ENCODE measurements at places on chromosomes 6 and 20.

DNA sequence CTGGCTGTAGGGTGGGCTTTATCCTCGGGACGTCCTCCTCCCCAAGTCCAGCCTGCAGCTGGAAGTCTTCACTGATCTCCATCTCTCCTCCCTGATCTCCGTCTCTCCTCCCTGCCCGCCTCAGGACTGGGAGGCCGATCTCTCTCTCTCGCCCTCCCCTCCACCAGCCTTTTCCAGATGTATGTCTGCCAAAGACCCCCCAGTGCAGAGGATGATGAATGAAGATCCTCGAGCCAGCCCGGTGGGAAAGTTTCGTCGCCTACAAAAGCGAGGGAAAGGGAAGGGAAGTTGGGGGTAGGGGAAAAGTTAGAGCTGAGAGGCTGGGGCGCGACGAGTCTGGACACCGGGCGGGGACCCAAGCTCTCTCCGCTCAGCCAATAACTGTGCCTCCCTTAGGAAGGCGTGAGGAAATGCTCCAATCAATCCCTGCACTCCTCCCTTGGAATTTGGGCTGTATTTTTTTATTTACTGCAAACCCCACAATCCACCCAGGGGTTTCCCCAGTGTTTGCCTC is 595 bp upstream of the SRF start:
- no peak for DNase-seq

DNA sequence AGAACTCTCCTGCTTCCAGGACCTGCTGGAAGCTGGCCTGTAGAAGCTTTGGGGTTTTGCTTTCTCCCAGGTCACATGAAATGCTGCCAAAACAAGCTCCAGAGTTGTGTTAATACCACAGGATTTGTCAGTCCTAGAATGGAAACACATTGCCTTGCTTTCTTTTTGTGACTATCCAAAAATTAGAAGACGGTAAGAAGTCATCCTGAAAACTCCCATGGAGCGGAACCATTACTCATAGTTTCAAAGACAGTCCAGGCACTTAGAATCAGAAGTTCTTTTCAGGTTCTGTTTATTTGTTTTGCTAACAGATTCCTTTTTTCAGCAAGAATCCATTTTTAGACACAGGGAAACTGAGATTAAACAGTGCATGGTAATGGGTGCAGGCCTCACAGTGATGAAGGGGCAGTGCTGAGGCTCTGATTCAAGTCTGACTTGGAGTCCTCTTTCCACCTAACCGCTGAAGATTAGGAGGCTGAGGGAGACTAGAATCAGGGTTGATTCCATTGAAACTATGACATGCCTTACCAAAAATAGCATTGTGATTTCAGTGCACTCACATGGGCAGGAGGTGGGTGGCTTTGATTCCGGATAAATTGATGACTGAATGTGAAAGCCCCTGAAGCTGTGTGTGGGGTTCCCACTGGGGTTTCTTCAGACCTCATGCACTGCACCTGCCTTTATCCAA is 72.2 kb upstream of the NAA20 start:
- DNase-seq = no peak

DNA sequence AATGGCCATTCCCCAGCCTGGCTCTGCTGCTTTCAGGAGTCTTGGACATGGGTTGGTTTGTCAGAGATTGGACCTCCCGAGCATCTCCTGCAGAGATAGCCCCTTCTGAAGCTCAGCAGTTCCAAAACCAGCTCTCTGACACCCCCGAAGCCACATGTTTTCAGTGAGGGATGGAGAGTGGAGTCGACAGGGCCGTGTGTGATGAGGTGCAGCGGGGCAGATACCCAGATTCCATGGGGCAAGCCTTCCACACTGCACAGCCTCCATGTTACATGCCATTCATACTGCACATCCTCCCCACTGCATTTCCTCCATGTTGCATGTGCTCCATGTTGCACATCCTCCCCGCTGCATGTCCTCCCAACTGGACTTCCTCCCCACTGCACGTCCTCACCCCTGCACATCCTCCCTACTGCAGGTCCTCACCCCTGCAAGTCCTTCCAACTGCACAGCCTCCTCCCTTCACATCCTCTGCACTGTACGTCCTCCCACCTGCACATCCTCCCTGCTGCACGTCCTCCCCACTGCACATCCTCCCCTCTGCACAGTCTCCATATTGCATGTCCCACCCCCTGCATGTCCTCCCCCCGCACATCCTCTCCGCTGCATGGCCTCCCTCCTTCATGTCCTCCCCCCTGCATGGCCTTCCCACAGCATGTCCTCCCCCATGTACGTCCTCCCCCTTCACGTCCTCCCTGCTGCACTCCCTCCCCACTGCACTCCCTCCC is 112.2 kb downstream of the SYNDIG1 start:
- DNase-seq = no peak

- no peak for DNase-seq
Observed at GRCh38 chr6:161407581-161407980, 133.7 kb upstream of the AGPAT4 start.

- no peak for DNase-seq
Observed at GRCh38 chr6:70520575-70520974, 46.2 kb upstream of the SDHAF4 start.

DNA sequence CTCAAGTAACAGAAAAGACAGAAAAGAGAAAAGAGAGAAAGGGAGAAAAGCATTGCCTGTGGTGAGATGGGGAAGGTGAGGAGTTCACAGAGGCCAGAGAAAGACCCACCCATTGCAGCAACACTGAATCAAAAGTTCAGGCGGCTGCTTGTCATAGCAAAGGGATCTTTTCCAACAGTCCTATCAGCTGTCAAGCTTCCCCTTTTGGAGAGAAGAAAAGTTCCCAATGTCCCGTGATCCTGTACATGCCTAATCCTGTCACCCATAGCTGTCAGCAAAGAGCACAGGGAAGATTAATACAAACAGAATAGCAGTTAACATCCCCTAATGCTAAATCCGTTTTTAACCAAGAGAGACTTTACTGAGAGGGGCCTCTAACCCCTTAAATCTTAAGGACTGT is 8.9 kb upstream of the TRIM38 start:
- no peak for DNase-seq

- DNase-seq = no peak
Observed at GRCh38 chr20:51469578-51470498, 72.7 kb downstream of the NFATC2 start.

GRCh38 chr6:158972241-158973233 is 27.5 kb downstream of the RSPH3 start:
- DNase-seq = no peak

DNA sequence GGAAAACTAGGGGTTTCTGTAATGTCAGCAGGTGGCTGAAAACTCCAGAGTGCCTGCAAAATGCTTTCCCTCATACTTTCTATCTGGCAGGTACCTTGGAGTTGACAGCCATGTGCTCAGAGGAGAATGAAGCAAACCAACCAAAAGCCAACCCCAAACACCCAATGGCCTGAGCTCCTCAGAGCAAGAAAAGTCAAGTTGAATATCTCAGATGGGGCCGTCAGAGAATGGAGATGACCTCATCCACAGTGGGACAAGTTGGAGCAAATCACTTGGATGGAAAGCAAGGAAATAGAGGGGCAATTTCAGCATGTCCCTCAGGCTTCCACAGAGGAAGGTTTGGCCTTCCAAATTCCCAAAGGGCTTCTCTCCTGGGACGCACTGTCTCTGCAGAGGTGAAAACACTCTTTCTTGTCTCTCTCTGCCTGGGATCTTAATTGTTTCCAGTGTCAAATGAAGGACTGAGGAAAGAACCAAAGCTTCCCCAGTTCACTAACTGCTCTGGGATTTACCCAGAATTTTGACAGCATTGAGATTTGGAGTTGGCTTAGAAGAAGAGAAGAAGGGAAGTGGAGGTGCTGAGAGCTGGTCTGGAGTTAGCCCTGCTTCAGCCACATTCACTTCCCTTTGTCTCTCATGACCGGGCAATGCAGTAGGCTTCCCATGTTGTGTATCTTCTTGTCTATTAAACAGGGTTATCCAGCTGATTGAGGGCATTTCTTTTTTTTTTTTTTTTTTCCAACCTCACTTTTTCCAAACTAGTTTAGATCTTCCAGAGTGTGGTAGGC is 42.2 kb downstream of the PRND start:
- no peak for DNase-seq

GRCh38 chr20:1345030-1345755 is 16.3 kb upstream of the SDCBP2 start:
- no peak for DNase-seq

GRCh38 chr20:56247954-56248782 is at the start of gene MC3R:
Gene MC3R, plus strand, starts transcription at chr20:56248732. Its CDS starts 112 bp downstream, at chr20:56248844.
- DNase-seq = no peak

GRCh38 chr6:100691972-100692371 is 189.2 kb downstream of the ASCC3 start:
- DNase-seq = no peak

DNA sequence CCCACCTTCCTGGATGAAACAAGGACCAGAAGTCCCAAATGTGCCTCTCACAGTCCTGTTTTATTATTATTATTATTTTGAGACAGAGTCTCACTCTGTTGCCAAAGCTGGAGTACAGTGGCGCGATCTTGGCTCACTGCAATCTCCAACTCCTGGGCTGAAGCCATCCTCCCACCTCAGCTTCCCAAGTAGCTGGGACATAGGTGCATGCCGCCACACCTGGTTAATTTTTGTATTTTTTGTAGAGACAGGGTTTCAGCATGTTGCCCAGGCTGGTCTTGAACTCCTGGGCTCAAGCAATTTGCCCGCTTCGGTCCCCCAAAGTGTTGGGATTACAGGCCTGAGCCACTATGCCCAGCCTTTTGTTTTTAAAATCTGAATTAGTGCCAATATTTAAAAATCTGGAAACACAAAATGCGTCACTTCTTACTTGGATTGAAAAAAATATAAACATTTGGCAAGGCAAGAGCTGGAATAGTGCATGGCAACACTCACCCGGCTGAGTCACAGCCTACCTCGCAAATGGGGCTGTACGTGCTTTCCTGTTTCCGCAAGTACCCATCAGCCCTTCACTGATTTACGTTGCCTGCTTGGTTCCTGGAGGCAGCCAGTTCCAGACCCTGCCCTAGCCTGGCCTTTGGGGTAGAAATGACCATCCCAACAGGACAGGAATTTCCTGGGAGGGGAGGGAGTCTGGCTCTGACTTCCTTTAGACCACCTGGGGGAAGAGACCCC is 6.3 kb downstream of the SDCBP2 start:
- DNase-seq = no peak

GRCh38 chr20:38181971-38182370 is 16.9 kb upstream of the TGM2 start:
- no peak for DNase-seq

GRCh38 chr6:123616942-123617341 is 19.8 kb downstream of the TRDN start:
- DNase-seq = no peak

DNA sequence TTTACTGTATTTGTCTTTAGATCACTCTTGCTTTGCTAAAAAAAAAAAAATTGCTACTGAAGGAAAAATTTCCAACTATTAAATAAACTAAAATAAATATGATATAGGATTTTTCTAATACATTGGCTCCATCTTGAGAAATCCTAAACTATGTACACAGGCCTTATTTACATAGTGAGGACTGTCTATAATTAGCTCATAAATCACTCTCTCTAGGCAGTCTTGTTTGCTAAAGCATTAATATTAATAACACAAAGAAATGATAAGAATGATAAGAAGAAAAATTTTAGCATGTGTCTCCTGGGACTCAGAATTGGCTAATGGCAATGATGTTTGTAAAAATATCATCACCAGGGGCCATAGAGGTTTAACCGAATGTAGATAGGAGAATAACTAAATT is 13.3 kb upstream of the CRYBG1 start:
- DNase-seq = no peak

- DNase-seq = no peak
Observed at GRCh38 chr20:49762940-49763766, 49.5 kb upstream of the B4GALT5 start.

GRCh38 chr6:108432792-108433191 is 127.9 kb upstream of the FOXO3 start:
- no peak for DNase-seq

- DNase-seq = no peak
Observed at GRCh38 chr20:45350217-45350616, 2.0 kb upstream of the SDC4 start.

- no peak for DNase-seq
Observed at GRCh38 chr6:49423817-49424216, 39.2 kb downstream of the MMUT start.

DNA sequence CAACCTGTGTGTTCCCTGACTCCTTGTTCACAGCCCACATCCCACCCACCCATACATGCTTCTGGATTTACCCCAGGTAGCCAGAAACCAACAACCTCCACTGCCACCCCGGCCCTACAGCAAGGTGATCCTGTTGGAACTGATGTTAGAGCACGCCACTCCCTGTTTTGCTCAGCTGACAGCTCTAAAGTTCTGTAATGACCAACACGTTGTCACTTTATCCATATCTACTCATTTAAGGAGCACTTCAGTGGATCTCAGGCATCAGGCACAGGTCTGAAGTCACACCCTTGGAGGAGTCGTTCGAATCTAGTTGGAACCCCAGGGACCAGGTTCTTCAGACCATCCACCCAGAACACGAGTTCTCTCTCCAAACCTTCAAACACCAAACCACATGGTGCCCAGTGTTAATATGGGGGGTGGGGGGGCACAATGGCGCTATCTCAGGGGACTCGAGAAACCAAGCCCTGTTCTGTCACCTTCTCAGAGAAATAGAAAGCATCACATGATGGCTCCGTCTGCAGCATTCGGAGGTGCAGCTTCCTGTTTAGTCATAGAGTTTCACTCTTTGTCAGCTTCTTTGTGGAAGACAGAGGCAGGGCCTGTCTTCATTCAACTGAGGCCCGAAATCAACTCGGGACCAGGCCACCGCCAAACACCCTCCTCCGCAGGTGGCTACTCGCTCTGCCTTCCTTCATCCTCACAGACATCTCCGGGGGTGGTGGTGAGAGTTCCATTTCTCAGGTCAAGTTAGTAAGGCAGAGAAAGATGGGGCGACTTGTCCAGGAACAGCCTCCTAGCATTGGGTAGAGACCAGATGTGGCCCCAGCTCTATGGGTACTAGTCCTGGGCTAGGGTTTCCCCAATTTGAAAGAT is 142.2 kb downstream of the NFATC2 start:
- no peak for DNase-seq
